ENCODE measurements at places on chromosomes 7 and 10. TPM values are rescaled to one million over a fixed set of nuclear protein-coding genes. Genes with fewer than 3 reads are reported as not detected.

DNA sequence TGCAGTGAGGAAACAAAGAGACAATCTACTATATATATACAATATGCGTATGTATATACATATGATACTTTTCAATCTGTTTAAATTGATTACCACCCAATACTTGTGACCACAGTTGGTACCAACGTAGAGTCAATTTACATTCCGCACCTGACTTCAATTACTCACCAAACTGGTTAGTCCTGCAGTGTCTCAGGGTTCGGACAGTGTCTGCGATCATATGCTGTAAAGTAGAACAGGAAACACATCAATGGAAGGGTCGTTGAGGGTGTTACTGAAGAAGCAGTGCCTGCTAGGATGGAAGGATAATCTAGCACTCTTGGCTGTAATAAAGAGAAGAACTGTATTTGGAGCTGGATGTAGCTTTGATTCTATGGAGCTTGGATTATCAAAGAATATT is 179.7 kb upstream of the CDCA7L start:
- peaks cover 5% of the 10 kb centered on the region for H3K36me3 ChIP-seq
- no peak for DNase-seq
- no peak overlapping the region for H3K4me3 ChIP-seq
- H3K27me3 ChIP-seq = no peaks in the 10 kb centered on the region

- DNase-seq = no peak
- no peak overlapping the region for H3K4me3 ChIP-seq
- H3K36me3 ChIP-seq = no peaks in the 10 kb centered on the region
- H3K4me1 ChIP-seq = no peaks in the 10 kb centered on the region
- no peaks in the 10 kb centered on the region for H3K27me3 ChIP-seq
Measured at GRCh38 chr10:104123397-104123796, 1.4 kb downstream of the SFR1 start.

- no peaks in the 10 kb centered on the region for H3K4me1 ChIP-seq
- H3K27me3 ChIP-seq = no peaks in the 10 kb centered on the region
- H3K36me3 ChIP-seq = peaks cover 5% of the 10 kb centered on the region
- no peak overlapping the region for H3K27ac ChIP-seq
- no peak overlapping the region for H3K4me3 ChIP-seq
- DNase-seq = no peak
Measured at GRCh38 chr10:100204370-100204769, 18.5 kb upstream of the ERLIN1 start.

GRCh38 chr7:84040355-84040754 is 154.2 kb downstream of the SEMA3A start:
- no peaks in the 10 kb centered on the region for H3K27me3 ChIP-seq
- no peak overlapping the region for H3K27ac ChIP-seq
- no peak for DNase-seq
- H3K36me3 ChIP-seq = no peaks in the 10 kb centered on the region
- H3K4me3 ChIP-seq = no peak overlapping the region
- no peaks in the 10 kb centered on the region for H3K4me1 ChIP-seq

DNA sequence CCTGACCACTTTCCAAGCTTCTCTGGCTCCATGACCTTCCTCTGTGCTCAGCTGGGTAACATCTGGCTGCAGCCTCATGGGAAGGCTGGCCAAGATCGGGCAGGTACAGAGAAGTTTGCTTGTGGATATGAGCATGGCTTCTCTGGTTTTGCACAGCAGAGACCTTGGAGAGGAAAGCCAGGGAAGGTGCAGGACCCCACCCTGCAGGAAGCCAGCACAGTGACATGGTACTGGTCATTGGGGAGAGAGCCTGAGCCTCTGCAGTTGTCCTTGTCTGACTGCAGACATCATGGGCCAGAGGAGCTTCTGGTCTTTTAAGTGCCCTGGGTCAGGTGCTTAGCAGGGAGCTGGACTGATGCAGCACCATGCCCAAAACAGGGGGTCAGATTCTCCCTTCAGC is 70.6 kb upstream of the LEP start:
- no peaks in the 10 kb centered on the region for H3K4me1 ChIP-seq
- no peak overlapping the region for H3K27ac ChIP-seq
- no peak overlapping the region for H3K4me3 ChIP-seq
- DNase-seq = no peak
- no peaks in the 10 kb centered on the region for H3K36me3 ChIP-seq

Gene TMEM106B
- 15.5 TPM for polyA plus RNA-seq

Gene HECW1
- 1.9 TPM for polyA plus RNA-seq

DNA sequence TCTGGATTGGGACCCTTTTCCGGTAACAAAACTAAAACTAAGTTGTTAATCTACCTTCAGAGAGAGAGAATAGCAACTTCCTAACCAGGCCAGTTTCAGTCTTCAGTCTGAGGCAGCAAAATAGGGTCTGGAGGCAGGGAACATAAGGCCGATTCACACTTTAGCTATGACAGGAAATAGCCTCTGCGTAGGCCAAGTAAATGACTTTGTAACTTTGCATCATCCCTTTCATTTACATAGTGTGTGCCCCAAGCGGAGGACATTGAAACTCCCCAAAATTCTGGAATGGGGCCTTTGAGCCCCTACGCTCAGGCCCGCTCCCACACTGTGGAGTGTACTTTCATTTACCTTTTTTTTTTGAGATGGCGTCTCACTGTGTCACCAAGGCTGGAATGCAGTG is 1.7 kb upstream of the UPP1 start:
- no peak overlapping the region for H3K4me3 ChIP-seq
- no peaks in the 10 kb centered on the region for H3K36me3 ChIP-seq
- peaks cover 2% of the 10 kb centered on the region for H3K4me1 ChIP-seq

Gene MBL2
- not detected for polyA plus RNA-seq

DNA sequence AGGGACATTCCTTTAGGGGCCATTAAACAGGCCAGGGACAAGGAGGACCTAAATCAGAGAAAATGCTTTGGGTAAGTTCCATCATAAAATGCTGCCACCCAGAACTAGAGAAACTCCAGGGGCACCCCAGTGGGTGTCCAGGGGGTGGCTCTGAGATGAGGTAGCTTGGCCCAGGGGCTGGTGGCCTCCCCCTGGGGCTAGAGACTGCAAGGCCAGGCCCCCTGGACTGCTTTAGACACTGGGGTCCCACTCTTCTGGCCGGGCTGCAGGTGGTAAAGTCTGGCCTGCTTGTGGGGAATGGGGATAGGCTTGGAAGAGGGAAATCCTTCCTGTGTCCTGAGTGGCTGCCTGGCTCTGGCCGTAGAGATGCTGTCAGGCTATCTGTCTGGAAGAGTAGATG is 169.6 kb upstream of the PODXL start:
- no peak overlapping the region for H3K4me3 ChIP-seq
- DNase-seq = no peak
- no peaks in the 10 kb centered on the region for H3K4me1 ChIP-seq
- H3K27ac ChIP-seq = no peak overlapping the region
- H3K27me3 ChIP-seq = no peaks in the 10 kb centered on the region
- no peaks in the 10 kb centered on the region for H3K36me3 ChIP-seq

DNA sequence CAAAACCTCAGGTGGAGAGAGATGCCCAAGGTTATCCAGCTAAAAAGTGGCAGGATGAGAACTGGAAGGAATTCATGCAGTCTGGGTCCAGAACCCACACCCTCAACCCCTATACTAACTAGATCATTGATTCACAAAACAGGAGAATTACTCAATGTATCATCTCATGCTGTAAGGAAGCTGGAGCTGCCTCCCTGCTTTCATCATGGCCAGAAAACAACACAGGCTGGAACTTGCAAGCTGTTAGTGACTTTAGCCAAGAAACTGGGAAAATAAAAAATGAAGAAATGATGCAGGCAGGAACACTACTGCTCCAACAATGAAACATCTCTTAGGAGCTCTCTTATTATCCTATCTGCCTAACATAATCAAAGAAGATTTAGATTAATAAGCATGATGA is 619.8 kb upstream of the CELF2 start:
- no peak overlapping the region for H3K27ac ChIP-seq
- no peaks in the 10 kb centered on the region for H3K4me1 ChIP-seq
- no peak for DNase-seq
- H3K4me3 ChIP-seq = no peak overlapping the region

Gene SPDYE18
- polyA plus RNA-seq = not detected

GRCh38 chr7:158278745-158279320 is 308.8 kb downstream of the PTPRN2 start:
- no peaks in the 10 kb centered on the region for H3K4me1 ChIP-seq
- H3K4me3 ChIP-seq = no peak overlapping the region
- no peaks in the 10 kb centered on the region for H3K36me3 ChIP-seq
- H3K27me3 ChIP-seq = no peaks in the 10 kb centered on the region
- DNase-seq = no peak
- no peak overlapping the region for H3K27ac ChIP-seq

DNA sequence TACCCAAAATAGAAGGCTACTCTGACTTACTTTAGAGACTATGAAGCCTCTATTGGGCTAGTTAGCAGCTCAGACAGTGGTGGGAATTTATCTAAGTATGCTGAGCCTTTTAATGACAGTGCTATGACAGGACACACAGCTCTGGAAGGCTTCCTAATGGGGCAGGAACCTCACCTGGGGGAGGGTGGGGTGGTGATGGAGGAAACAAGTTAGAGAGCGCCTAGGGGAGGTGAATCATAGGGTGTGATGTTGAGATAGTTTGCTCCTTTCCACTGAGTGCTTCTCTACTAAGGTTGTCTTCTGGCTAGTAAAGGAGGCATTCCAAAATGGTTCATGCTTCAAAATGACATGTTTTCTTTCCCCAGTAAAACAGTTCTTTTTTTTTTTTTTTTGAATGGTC is 42.1 kb downstream of the PPP1R9A start:
- no peaks in the 10 kb centered on the region for H3K36me3 ChIP-seq
- no peaks in the 10 kb centered on the region for H3K4me1 ChIP-seq
- H3K27me3 ChIP-seq = no peaks in the 10 kb centered on the region
- DNase-seq = no peak
- no peak overlapping the region for H3K27ac ChIP-seq

DNA sequence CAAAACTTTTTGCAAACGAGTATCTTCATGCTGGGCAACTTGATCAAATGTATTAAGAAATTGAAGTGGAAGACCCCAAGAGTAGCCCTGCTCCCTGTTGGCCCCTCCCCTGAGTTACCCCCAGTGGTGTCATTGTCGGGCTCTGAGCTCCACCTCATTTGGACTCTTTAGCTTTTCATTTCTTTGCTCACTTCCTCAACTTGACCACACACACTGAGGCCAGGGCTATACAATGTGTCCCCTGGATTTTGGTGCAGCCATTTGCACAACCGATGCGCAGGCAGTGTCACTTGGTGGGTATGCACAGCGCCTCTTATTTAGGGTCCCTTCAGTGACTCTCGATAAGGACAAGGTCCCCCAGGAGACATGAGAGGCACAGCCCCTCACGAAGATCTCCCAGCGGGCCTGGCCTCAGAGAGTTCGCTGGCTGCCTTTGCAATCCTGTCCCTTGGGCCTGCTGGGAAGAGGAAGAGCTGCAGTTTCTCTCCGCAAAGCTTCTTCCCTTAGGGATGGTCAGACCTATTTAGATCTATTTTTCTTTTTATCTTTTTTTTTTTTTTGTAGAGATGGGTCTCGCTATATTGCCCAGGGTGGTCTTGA is 2.5 kb upstream of the MUC3A start:
- H3K27ac ChIP-seq = no peak overlapping the region
- DNase-seq = no peak
- no peak overlapping the region for H3K4me3 ChIP-seq
- no peaks in the 10 kb centered on the region for H3K4me1 ChIP-seq
- H3K27me3 ChIP-seq = no peaks in the 10 kb centered on the region

- H3K27me3 ChIP-seq = no peaks in the 10 kb centered on the region
- no peaks in the 10 kb centered on the region for H3K36me3 ChIP-seq
- peak; percentile 57 for DNase-seq
- no peak overlapping the region for H3K4me3 ChIP-seq
- H3K27ac ChIP-seq = no peak overlapping the region
- no peaks in the 10 kb centered on the region for H3K4me1 ChIP-seq
Measured at GRCh38 chr10:133334503-133335245, 2.0 kb downstream of the CALY start.

- H3K27ac ChIP-seq = no peak overlapping the region
- H3K4me1 ChIP-seq = peaks cover 6% of the 10 kb centered on the region
- no peaks in the 10 kb centered on the region for H3K36me3 ChIP-seq
- no peak for DNase-seq
- H3K4me3 ChIP-seq = no peak overlapping the region
- H3K27me3 ChIP-seq = no peaks in the 10 kb centered on the region
Measured at GRCh38 chr7:134513169-134513752, 14.1 kb upstream of the AKR1B10 start.

Gene VSIR
- polyA plus RNA-seq = 44.7 TPM

- no peaks in the 10 kb centered on the region for H3K4me1 ChIP-seq
- no peaks in the 10 kb centered on the region for H3K27me3 ChIP-seq
- H3K4me3 ChIP-seq = no peak overlapping the region
- no peaks in the 10 kb centered on the region for H3K36me3 ChIP-seq
- H3K27ac ChIP-seq = no peak overlapping the region
Measured at GRCh38 chr10:11560076-11560709, 51.3 kb downstream of the USP6NL start.

Gene LAMTOR4
- 267 TPM for polyA plus RNA-seq

DNA sequence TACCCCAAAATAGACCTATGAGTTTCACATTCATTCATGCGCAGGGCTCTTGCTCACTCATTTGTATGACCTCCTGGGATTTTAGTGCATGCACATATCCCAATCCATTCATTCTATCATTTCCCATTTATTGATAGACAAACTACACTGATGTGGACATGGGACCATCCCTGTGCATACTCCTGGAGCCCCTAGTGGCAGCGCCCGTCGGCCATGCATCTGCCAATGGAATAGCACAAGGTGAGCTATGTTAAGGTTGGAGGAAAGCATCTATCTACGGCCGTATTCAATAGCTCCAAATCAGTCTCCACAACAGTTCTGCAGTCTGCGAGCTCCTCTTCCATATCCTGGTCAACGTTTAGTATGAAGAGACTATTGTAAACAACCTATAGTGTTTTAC is 31.7 kb upstream of the FIGNL1 start:
- no peaks in the 10 kb centered on the region for H3K4me1 ChIP-seq
- no peak for DNase-seq
- no peak overlapping the region for H3K4me3 ChIP-seq
- no peaks in the 10 kb centered on the region for H3K36me3 ChIP-seq
- H3K27ac ChIP-seq = no peak overlapping the region

GRCh38 chr10:49180444-49180860 is 7.7 kb downstream of the TMEM273 start:
- H3K4me3 ChIP-seq = no peak overlapping the region
- no peak overlapping the region for H3K27ac ChIP-seq
- no peaks in the 10 kb centered on the region for H3K4me1 ChIP-seq
- no peaks in the 10 kb centered on the region for H3K27me3 ChIP-seq

Gene TRIL
- polyA plus RNA-seq = 0.13 TPM

DNA sequence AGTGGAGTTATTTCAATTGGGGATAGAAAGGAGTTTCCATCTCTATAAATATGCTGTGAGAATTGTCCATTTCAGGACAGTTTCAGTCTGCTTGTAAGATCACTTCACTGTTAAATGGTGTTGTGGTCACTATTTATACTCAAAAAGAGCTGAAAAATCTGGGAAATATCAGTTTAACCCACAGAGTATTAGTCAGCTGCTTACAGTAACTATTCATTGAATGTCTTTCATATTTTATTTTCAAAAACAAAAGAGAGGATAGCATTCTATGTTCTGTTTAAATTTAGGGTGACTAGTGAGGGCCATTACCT is 85.4 kb upstream of the PLXDC2 start:
- no peaks in the 10 kb centered on the region for H3K4me1 ChIP-seq
- H3K4me3 ChIP-seq = no peak overlapping the region
- H3K36me3 ChIP-seq = no peaks in the 10 kb centered on the region
- DNase-seq = no peak
- H3K27me3 ChIP-seq = no peaks in the 10 kb centered on the region

- no peaks in the 10 kb centered on the region for H3K36me3 ChIP-seq
- H3K27me3 ChIP-seq = no peaks in the 10 kb centered on the region
- no peak for DNase-seq
- no peak overlapping the region for H3K27ac ChIP-seq
- no peaks in the 10 kb centered on the region for H3K4me1 ChIP-seq
Measured at GRCh38 chr7:74275401-74275881, 13.8 kb upstream of the CLIP2 start.
